Inflammatory macrophage treated with lipopolysaccharide for 1 hour (primary cell): ENCODE measurements at places on chromosomes 16 and 17.

DNA sequence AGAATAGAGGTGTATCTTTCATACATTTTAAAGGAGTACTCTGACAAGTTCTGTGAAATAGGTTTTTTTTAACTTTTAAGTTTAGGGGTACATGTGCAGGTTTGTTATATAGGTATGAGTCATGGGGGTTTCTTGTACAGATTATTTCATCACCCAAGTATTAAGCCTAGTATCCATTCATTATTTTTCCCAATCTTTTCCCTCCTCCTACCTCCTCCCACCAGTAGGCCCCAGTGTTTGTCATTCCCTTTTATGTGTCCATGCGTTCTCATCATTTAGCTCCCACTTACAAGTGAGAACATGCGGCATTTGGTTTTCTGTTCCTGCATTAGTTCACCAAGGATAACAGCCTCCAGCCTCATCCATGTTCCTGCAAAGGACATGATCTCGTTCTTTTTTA is 175.5 kb downstream of the CYB561 start:
- peak; percentile 70 for DNase-seq

DNA sequence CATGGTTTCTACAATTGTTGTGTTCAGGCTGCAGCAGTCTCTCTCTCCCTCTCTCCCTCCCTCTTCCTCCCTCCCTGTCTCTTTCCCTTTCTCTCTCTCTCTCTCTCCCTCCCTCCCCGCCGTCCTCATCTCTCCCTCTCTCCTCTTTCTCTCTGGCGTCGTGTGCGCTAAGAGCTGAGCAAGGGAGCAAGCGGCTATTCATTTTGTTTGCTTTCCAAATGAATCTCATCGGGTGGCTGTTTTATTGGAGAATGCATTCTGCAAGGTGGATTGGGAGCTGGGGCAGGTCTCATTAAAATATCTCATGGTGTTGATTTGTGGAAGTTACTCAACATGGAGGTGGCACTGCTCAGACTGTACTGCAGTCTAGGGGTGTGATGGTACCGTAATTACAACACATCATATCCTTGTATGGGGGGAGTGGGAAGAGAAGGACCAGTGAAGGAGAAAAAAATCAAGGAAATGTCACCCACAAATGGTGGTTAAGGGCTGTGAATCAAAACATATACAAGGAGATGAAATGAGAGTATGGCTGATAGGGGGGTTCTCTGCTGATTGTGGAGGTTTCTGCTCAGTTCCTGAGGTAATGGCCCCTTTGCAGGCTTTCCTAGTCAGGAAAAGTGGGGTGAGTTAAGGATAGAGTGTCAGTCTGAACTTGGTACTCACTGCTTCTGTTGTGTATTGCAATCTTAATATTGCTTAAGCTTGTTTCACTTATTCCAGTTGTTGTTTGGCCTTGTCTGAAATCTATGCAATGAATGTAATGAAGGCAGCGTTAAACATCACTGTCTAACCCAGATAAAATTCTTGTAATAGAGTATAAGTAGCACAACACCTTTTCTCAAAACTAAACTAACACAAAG is 2.7 kb downstream of the MSL1 start:
- DNase-seq = no peak

DNA sequence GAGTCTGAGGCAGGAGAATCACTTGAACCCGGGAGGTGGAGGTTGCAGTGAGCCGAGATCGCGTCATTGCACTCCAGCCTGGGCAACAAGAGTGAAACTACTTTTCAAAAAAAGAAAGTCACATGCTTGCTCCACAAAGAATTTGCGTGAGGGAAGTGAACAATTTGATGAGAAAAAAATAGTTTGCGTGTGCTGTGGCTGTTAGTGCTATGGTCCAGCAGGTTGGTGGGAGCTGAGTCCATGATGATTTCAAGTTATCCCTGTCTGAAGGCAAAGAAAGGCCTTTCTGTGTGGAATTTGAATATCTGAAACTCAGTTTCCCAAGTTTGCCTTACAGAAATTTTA is 21.0 kb downstream of the PRCD start:
- no peak for DNase-seq

DNA sequence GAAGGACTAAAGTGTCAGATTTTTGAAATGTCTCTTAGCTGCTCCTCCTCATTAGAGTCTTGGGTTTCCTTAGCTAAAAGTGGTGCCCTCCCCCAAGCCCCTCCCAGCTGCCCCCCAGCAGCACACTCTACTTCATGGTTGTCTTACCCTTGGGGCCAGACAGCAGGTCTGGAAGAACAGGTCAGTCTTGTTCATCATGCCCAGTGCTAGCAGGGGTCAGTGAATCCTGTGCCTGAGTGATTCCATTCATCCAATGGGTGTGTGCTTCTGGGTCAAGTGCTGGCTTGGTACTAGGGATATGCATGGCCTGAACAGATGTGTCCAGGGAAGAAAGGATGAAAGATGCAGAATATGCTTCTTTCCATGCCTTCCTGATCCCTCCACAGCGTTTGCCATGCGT is 93.2 kb downstream of the GNAO1 start:
- no peak for DNase-seq

GRCh38 chr16:2969545-2970521 is 685 bp downstream of the PAQR4 start:
- peak; percentile 77 for DNase-seq
